Right kidney (tissue), 9 donors: ENCODE measurements at places on chromosomes 5 and 9.

DNA sequence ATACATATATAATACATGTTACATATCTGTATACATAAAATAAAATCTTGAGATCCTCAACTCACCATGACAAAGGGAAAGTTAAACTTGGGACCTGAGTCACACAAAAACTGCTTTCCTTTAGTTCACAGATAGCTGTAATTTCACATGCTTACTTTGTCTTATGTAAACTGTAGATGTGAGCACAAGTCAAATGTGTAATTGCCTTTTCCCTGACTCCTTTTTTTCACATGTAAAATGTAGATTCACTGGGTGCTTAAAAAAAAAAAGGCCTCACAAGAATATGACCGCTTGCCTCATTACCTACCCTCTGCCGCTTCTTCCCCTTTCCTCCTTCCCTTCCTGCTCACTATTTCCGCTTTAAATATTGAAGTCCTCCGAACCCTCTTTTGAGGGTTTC, 21.9 kb upstream of the FAM169A start:
- DNase-seq, result no peak

DNA sequence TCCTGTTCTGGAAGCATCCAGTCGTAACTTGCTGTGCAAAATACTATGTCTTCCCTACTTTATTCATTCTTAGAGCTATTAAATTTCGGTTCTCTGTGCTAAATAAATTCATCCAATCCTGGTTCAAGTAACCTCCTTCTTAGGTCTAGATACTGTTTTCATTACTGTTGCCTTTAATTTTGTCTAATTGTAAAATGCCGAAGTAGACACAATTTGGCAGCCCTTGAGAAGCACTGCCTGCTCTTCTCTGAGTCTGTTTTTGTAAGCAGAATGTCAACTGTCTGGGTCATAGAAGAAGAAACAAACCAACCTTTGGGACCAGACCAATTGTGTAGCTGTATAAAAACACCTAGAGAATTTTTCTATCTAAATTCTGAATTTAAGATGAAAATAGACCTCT, 249.3 kb downstream of the PJA2 start:
- DNase-seq, result no peak

DNA sequence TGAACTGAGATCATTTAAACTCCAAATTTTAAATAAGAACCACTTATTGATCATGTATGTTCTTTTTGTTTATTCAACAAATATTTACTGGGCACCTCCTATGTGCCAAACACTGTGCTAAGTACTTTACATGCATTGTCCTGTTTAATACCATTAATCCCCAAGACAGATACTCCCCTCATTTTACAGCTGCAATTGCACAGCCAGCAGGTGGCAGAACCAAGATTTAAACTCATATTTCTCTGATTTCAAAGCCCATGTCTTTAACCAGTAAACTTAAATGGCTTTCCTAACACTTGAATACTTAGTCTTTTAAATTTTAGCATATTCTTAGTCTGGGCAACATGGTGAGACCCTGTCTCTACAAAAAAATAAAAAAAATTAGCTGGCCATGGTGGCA, 43.4 kb upstream of the KIAA1958 start:
- no peak for DNase-seq

GRCh38 chr5:129766798-129767197, 18.9 kb downstream of the MINAR2 start:
- DNase-seq, result no peak

- DNase-seq, result no peak
These were observed 50.0 kb downstream of the ATPSCKMT start for GRCh38 chr5:10199692-10200091.

DNA sequence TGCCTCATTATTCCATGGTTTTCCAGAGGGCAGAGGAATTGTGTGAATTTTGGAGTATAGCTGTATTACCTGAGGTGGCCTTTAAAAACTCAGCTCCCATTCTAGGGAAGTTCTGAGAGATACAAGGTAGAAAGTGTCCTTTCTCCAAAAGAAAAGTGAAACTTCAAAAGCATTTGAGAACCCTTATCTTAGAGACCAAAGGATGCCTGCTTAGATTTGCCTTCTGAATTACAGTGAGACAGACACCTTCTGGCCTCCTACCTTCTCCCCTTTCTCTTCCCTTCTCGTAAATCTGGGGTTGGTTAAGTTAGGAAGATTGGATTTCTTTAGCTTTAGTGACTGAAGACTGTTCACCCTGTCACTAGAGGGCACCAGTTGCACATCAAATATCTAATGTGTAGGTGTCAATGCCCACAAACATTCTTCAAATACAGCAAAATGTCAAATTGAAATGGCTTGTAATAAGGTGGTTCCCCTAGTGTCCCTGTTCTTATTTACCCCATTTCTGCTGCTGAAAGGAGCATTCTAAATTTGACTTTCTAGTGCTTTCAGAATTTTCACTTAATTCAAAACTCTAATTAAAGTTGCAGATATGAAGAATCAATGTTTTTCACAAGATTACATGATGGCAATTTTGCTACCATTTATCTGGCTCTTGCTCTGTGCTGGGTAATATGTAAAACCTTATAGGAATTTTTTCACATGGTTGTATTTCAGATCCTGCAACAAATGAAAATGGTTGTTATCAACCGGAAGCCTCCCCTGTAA, 46.7 kb downstream of the PRRC1 start:
- DNase-seq, result no peak

DNA sequence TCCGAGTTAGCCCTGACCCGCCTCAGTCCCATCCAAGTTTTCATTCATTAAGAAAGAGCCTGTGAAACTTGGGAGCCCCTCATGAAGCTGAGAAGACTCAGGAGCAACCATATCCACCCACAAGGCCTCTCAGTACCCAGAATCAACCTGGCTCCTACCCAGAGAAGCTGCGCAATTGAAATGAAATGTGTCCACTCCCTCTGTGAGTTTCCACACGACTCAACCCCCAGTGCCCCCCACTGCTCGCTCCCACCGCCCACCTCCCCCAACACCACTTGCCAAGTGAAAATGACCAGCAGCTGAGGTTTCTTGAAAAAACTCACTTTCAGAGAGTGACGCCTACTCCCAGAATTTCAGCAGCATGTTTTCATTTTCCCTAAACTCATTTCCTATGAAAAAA, 104.6 kb downstream of the CDK5RAP2 start:
- DNase-seq, result no peak

- DNase-seq, result no peak
These were observed 1080.6 kb upstream of the CDH6 start for GRCh38 chr5:30112867-30113266.

GRCh38 chr5:41145306-41145705, 68.0 kb downstream of the C6 start:
- DNase-seq, result no peak

DNA sequence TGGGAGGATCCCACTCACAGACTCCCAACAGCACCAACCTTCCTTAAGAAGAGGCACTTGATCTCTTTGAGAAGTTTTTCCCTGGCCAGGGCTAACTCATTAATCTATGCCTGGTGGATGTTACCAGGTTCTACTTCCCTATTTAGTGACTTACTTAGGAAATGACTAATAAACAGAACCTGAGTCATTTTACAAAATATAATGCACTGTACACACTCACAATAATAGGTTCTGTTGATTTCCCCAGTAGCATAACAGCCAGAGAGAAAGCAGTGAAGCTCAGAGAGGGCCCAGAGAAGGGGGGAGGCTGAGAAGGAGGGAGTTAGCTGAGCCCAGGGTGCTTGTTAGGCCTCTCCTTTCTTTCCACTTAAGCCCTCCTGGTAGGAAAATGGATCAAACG, 27.1 kb downstream of the FRMD3 start:
- no peak for DNase-seq

DNA sequence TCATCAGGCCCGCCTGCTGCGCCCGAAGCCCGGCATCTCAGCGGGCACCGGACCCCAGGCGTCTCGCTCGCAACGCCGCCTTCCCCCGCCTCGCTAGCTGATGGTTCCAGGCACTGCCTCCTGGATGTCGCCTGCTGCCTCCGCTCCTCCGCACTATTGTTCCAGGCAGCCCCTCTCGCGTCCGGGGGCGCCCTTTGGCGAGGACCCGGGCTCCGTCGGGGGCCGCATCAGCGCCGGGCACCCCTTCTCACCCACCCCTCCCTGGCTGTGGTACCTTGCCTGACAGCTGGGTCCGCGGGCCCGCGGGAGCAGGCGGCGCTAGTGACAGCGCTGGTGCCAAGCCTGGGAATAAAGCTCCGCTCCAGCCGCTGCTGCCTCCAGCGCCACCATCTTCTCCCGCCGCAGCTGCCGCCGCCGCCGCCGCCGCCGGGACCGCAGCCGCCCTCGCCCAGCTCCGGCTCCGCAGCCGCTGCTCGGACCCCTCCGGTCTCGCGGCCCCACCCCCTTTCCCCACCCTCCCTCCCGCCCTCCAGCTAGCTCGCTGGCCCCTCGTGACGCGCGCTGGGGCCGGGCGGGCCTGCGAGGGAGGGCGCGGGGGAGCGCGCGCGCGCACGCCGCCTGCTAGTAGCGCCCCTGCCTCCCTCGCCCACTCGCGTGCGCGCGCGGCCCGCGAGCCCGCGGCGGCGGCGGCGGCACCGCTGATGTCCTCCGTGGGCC, at the start of gene APBA1:
APBA1 (minus strand) TSS at position 493 of the 717 bp plus-strand sequence.
- DNase-seq, result peak; percentile 88

DNA sequence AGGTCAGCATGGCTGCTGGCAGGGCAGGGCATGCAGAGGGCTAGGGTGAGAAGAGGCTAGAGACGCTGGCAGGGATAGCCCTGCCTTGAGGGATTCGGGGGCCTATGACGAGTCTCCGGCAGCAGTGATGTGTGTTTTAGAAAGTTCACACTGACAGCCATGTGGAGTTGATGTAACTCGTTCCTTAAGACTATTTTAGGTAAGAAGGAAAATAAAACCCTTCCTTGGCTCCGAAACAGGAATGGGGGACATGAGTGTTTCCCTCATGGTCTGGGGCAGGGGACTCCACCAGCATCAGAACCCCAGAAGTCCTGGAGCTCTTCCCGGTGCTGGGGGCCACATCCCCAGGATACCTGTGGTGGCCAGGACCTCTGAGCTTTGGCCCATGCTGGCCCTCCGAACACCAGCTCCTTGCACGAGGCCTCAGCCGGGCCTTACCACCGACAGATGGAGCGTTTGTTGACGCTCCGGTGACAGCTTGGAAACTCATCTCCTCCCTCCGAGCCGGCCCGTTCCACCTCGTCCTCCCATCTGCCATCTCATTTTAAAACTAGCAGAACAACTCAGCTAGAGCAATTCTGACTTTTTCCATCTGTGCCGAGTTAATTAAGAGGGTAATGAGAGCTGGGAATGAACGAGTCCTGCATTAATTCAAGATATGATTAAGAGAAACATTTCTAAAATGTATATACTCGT, 337.7 kb downstream of the CDK5RAP2 start:
- DNase-seq, result no peak

- no peak for DNase-seq
These were observed 37.9 kb upstream of the DPYSL3 start for GRCh38 chr5:147547730-147548129.

GRCh38 chr9:33249087-33249658, 9.2 kb downstream of the SPINK4 start:
- no peak for DNase-seq

DNA sequence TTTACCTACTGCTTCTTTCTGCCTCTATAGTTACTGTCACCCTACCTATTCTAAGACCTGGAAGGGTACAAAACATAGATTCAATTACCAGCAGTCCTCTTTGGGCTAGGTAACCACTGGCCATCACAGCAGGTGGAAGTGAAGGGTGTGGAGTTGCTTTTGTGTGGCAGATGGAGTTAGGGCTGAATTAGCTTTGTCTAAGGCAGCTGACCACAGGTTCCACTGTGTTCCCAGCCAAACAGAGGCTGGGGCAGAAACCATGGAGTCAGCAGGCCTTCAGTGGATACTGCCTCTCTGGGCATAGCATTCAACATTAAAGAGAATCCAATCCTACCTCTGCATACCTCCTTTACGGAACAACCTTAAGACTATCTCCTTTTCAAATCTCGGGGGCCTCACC, 254.2 kb downstream of the RFX3 start:
- DNase-seq, result no peak

GRCh38 chr5:73625944-73626811, at the start of gene ARHGEF28:
TSS of gene ARHGEF28 (plus strand) at chr5:73626196. CDS start at chr5:73684852, 58,656 bp downstream.
- DNase-seq, result peak; percentile 79

DNA sequence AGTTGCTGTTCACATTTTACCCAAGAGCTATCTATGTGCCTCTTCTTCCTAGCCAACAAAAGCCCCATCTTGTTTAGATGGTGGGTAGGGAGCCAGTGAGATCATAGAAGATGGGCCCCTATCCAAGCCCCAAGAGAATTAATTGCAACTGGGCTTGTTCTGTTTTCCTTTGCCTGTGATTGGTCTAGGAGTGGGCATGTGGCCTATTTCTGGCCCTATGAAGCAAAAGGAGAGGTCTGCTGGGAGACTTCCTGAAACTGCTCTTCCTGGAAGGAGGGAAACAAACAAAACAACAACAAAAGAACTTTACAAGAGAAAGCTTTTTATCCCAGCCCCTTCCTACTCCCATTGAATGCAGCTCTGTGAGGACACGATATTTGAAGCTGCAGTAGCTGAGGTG, 32.5 kb upstream of the ALDOB start:
- no peak for DNase-seq

DNA sequence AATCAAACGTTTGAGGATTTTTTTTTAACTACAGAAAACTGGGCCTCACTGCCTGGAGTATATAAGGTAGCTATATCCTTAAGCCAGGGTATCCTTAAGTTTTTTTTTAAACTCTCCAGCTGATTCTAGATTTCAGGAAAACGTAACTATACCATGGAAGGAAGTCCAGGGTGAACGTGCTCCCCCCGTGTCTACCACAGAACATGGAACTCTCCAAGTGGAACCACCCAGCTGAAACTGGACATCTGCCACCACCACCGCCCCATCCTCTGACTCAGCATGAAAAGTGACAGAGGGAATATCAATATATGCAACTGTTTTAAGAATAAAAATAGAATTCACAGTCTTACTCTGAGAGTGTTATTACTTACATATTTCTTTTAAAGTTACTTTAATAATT, 61.3 kb downstream of the DROSHA start:
- no peak for DNase-seq
